ENCODE measurements at places on chromosomes 11 and 22.

DNA sequence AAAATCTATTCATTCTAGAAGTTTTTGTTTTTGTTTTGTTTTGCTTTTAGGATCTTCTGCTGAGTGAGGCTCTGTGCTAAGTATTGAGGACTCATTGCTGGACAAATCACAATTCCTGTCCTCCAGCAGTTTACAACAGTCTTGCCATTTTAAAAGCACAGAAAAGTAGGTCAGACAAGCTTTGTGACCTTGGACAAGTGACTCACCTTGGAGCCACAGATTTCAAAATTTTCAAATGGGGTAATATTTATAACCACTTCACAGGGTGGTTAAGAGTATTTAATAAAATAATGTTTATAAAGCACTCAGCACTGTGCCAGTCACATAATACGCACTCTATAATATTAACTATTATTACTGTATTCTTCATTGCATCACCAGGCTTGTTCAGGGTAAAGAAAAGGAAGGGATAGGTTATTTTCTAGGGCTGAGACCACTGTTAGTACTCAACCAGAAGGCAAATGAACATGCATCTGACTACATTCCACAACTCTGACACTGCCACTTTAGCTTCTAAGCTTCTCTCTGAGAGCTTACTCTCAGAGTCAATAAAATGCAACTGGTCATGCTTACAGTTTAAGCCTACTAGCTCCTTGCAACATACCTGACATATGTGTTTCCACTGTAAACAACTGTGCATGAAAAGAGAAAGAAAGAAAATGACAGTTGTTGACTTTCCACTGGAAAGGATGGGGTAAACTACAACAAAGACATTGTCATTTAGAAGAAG, 63.2 kb upstream of the FIBIN start:
- DNase-seq: no peak

DNA sequence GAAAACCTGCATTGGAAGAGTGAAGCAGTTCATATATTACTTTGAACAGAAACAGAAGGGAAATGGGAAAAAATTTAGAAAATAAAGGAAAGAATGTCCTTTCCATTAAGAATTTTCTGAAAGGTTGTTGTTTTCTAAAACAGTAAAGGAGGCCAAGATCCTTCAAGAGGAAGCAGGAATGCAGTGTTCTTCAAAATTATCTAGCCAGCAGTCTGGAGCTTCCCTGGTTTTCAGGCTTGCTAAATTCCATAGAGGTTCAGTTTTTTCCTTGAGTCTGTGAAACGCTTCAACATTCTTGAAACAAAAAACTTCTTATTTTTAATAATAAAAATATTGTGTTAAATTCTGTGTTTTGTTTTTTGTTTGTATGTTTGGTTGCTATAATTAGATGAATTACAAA, 189.0 kb upstream of the ANO3 start:
- DNase-seq: no peak

DNA sequence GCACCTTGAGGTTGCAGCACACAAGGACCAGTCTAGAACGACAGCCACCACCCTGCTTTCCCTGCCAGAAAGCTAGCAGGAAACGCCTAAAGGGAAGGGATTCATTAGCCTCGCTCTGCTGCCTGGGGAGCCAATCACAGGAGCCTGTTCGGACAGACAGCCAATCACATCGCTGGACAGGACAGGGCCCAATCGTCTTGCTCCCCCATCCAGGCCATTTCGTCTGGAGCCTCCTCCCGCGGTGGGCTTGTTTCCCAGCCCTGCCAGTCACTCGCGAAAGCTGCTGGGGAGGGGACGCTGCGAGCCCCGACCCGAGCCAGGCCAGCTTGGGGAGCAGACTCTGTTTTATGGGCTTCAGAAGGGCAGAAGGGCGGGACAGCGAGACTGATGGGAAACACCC, 79.8 kb upstream of the NCAM1 start:
- DNase-seq: no peak

- DNase-seq: no peak
Observed at GRCh38 chr22:23245799-23246136, 65.5 kb downstream of the BCR start.

GRCh38 chr11:86588566-86589090, 83.8 kb downstream of the ME3 start:
- no peak for DNase-seq

DNA sequence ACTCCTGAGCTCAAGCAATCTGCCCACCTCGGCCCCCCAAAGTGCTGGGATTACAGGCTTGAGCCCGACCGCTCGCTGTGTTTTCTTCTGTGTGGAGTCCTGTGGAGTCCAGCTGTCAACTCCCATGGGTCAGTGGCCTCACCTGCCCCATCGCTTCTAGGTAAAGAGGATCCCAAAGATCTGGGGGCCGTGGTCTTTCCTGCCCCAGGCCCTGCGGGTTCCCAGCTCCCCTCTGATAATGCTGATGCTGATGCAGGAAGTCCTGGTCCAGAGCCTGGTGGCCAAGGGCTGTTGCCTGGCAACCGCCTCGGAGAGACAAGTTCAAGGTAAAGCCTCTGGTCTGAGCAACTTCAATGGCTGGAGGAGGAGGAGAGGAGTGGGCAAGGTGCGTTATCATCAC, 9.6 kb downstream of the SSTR3 start:
- DNase-seq: peak; percentile 56

GRCh38 chr11:46236918-46237247, 40.6 kb upstream of the CREB3L1 start:
- no peak for DNase-seq

DNA sequence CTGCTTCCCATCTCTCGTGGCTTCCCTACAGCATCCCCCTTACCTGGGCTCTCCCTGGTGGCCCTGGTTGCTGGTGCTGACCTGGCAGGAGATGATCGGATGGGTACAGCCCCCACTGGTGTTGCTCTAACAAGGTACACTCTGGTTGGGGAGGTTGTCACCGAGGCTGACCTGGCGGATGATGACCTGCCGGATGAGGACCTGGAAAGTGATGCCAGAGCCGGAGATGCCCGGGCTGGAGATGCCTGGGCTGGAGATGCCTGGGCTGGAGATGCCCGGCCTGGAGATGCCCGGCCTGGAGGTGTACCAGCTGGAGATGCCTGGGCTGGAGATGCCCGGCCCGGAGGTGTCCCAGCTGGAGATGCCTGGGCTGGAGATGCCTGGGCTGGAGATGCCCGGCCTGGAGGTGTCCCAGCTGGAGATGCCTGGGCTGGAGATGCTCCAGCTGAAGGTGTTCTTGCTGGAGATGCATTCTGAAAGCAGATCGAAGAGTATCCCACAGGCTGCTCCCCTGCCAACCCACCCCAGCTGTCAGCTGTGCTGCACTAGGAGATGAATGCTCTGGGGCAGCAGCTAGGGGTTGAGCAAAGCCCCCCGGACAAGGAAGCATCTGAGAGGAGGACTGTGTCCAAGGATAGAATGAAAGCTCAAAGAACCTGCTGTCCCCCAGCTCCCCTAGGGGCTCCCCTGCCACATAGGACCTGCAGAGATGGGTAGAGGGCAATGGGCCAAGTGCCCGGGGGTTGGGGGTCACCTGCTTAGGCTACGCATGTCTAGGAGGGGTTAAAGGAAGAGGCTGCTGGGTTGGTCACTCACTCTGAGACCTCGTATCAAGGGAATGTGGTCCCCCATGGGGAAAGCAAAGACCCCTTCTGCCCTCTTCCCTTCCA, 10.6 kb downstream of the TMPRSS13 start:
- DNase-seq: peak; percentile 72

DNA sequence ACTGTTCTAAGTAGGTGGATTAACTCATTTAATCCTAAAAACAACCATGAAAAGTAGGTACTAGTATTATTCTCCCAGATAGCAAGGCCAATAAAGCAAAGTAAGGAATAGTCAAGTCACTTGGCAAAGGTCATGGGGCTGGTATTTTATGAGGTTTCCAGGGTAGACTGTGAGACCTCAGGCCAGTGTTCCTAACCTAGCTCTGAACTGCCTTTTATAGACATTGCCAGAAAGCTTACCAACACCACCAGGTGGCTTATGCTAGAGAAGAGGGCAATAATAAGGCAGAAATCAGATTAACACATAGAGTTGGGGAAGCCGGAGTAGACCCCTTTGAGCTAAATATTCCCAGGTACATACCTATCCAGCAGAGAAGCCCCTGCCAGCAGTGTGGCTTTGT, 490.9 kb upstream of the TENM4 start:
- DNase-seq: no peak

GRCh38 chr22:23263651-23264555, 83.6 kb downstream of the BCR start:
- DNase-seq: no peak

DNA sequence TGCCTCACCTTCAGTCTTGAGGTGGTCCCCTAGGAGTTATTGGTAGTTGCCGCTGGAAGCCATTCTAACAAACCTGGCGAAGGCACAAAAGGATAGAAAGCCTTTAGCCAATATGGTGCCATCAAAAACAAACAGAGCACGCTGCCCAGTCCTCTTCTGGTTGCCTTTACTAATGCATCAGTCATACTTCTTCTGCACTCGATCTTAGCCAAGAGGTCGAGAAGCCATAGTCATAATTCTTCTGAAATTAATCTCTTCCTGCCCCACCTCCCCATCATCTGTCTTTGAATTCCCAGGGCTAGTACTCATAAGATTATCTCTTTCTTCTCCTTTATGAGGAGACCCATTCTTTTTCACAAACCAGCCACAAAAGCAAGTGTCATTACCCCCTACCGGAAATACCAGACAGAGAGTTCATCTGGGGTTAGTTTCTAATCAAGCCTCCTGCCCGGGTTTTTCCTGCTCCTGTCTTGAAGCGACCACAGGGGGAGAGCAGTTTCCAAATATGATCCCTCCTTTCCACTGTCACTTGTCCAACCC, 21.4 kb upstream of the EHF start:
- DNase-seq: no peak

DNA sequence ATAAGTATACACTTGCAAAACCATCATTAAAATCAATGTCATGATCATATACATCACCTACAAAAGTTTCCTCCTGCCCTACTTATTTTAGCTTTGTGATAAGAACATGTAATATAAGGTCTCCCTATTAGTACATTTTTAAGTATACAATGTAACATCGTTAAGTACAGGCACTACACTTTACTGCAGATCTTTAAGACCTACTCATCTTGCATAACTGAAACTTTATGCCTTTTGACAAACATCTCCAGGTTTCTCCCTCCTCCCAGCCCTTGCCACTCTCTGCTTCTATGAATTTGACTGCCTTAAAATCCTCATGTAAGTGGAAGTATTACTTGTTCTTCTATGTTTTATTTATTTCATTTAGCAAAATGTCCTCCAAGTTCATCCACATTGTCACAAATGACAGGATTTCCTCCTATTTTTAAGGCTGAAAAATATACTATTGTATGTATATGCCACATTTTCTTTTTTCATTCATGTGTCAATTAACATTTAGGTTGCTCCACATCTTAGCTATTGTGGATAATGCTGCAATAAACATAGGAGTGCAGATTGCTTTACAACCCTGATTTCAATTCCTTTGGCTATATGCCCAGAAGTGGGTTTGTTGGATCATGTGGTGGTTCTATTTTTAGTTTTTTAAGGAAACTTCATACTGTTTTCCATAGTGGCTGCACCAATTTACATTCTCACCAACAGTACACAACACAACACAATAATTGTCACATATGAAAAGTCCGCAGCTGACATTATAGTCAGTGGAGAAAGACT, 471.1 kb upstream of the ANO3 start:
- no peak for DNase-seq

DNA sequence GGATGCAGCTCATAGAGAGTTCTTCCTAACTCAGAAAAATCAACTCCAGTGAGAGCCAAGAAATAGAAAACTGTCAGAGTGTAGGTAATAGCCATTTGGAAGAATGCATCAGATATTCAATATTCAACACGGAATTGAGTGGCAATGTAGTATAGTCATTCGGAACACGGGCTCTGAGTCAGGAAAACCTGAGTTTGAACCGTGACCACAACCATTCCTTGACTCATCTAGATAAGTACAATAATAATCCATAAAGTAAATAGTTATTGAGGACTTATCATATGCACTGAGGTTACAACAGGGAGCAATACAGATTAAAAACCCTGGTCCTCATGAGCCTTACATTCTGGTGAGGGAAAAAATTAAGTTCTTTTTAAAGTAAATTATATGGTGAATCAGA, 62.6 kb upstream of the PHF21A start:
- DNase-seq: no peak

GRCh38 chr11:116224154-116224888, 548.5 kb downstream of the BUD13 start:
- no peak for DNase-seq

GRCh38 chr11:16460508-16460907, 104.2 kb upstream of the SOX6 start:
- DNase-seq: no peak

DNA sequence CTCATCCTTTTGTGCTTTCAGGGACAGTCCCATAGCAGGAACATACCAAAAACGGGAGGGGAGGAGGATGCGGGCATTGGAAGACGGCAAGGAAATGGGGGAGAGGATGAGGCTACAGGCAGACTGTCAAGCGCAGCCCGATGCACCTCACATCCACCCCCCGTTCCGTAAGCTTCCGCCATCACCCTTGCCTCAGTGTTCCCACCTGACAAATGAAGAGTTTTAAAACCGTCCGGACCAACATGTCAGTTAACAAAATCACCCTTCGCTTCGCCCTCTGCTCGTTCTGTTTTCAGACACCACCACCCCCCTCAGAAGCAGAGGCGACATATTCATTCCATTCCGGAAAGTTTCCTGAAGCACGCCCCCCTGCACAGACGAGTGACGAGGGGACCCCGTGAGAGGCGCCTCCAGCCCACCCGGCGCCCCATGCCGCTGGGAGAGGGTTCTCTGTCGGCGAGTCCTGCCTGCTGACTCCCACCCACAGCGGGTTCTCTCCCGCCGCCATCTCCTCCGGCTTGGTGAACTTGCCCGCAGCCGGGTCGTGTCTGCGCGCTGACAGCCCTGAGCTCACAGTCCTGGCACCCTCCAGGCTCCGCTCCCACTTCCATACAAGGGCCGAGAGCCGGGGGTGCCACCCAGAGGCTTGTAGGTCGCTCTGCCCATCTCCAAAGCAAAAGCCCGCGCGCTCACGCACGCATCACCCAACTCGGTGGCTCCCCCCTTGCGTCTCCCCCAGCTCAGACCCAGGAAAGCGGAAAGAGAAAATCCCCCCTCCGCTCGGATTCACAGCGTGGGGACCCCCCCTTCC, 1.5 kb downstream of the IGSF9B start:
- no peak for DNase-seq

DNA sequence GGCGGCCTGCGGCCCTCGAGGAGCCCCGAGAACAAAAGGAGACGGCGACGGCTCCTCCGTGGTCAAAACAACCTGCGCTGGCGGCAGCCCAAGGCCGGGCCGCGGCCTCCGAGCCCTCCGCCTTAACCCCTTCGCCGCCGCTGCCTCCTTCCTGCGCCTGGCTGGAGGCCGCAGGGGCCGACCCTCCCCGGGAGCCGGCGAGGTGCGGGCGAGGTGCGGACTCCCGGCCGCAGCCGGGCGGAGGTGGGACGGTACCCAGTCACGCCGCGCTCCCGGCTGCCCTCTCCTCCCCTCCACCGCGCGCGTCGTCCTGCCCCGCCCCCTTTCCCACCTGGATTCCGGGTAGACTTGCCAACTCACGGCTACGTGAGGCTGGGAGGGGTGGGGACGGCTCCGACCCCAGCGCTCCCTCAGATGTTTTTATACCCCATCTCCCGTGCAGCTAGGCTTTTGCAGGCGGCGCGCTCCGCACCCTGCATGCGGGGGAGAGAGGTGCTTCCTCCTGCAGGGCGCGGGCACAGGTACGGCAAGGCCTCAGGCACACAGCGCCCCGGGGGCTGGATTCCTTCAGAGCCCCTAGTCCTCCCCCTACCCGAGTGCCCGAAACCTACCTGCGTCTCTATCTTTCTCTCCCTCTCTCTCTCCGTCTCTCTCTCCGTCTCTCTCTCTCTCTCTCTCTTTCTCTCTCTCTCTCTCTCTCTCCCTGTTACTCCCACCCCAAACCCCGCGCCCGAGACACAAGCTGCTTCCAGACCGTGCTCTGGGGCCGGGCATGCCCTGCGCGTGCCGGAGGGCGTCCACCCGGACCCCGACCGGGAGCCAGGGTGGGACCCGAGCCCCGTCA, 2.0 kb downstream of the PDGFB start:
- no peak for DNase-seq
